ENCODE measurements at places on chromosomes 7 and 10. TPM values are rescaled to one million over a fixed set of nuclear protein-coding genes. Genes with fewer than 3 reads are reported as not detected.

DNA sequence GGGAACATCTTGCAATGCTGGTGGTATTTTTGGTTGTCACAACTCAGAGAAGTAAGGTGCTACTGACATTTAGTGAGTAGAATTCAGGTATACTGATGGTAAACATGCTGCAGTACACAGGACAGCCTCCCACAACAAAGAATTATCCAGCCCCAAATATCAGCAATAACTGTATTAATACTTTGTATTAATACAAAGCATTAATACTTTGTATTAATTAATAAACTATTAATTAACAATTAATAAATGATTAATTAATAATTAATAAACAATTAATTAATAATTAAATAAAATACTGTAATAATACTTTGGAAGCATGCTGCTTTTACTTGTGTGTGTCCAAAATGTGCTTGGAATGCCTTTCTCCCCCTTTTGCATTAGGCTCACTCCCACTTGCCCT, 62.5 kb downstream of the ZNF92 start:
- DNase-seq, result no peak
- H3K36me3 ChIP-seq, result no peaks in the 10 kb centered on the region
- no peaks in the 10 kb centered on the region for H3K27me3 ChIP-seq
- H3K4me3 ChIP-seq, result no peak overlapping the region

- H3K36me3 ChIP-seq, result no peaks in the 10 kb centered on the region
- DNase-seq, result no peak
- no peaks in the 10 kb centered on the region for H3K27me3 ChIP-seq
- H3K27ac ChIP-seq, result no peak overlapping the region
These were observed 25.2 kb downstream of the ATRNL1 start for GRCh38 chr10:115118346-115118745.

DNA sequence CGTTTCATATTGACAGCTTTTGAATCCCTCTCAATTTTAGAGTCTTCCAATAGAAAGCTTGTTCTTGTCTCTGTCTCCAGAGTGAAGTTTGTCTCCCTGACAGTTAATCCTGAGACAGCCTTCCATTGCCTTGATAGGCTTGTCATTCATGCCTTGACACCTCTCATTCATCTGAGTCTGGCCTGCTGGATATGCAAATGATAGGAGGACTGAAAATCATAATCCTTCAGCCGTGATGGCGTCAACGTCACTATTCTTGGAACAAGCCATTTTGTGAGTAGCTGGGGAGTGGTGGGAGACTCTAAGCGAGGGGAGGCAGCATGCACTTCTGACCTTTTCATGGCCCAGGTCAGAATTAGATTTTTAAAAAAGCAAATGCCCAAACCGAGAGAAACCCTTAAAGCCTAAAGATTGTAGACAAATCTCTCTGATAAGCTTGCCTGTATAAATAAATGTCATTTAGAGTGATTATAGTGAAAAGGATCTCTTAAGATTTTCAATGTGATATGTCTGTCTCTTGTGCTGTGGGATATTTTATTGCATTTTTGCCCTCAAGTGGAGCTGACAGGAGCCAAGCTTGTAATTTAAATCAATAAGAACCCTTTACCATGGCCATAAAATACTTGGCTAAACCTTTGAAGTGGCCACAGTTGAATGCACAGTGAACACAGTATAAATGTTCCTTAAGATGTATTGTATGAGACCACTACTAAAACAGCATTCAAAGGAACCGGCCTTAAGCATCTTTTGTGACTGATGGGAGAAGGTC, 148.8 kb downstream of the SNX10 start:
- H3K4me3 ChIP-seq, result no peak overlapping the region
- DNase-seq, result no peak
- no peaks in the 10 kb centered on the region for H3K27me3 ChIP-seq
- no peaks in the 10 kb centered on the region for H3K4me1 ChIP-seq
- no peaks in the 10 kb centered on the region for H3K36me3 ChIP-seq
- no peak overlapping the region for H3K27ac ChIP-seq

The SPDYE8 gene
- not detected for total RNA-seq

- no peak overlapping the region for H3K4me3 ChIP-seq
- no peak overlapping the region for H3K27ac ChIP-seq
- no peak for DNase-seq
These were observed 144.2 kb downstream of the PRPF18 start for GRCh38 chr10:13730956-13731355.

GRCh38 chr10:77800738-77801266, 125.8 kb downstream of the DLG5 start:
- no peaks in the 10 kb centered on the region for H3K36me3 ChIP-seq
- H3K4me1 ChIP-seq, result no peaks in the 10 kb centered on the region
- H3K4me3 ChIP-seq, result no peak overlapping the region
- DNase-seq, result no peak

The CLDN3 gene
- total RNA-seq, result not detected

The PKD2L1 gene
- total RNA-seq, result not detected

The LBX1 gene
- total RNA-seq, result not detected

The NKX2-3 gene
- not detected for total RNA-seq

- H3K36me3 ChIP-seq, result no peaks in the 10 kb centered on the region
- H3K27ac ChIP-seq, result no peak overlapping the region
- H3K4me3 ChIP-seq, result no peak overlapping the region
- peaks cover 20% of the 10 kb centered on the region for H3K4me1 ChIP-seq
- no peaks in the 10 kb centered on the region for H3K27me3 ChIP-seq
These were observed 18.9 kb downstream of the PDGFA start for GRCh38 chr7:500521-501420.

The CPEB3 gene
- 8.8 TPM for total RNA-seq

- H3K4me1 ChIP-seq, result peaks cover 15% of the 10 kb centered on the region
- no peak for DNase-seq
- no peaks in the 10 kb centered on the region for H3K27me3 ChIP-seq
- peak overlapping the region; percentile 95 for H3K27ac ChIP-seq
- H3K4me3 ChIP-seq, result peak overlapping the region; percentile 72
These were observed 83.5 kb upstream of the PRKG1 start for GRCh38 chr10:50990568-50991455.

DNA sequence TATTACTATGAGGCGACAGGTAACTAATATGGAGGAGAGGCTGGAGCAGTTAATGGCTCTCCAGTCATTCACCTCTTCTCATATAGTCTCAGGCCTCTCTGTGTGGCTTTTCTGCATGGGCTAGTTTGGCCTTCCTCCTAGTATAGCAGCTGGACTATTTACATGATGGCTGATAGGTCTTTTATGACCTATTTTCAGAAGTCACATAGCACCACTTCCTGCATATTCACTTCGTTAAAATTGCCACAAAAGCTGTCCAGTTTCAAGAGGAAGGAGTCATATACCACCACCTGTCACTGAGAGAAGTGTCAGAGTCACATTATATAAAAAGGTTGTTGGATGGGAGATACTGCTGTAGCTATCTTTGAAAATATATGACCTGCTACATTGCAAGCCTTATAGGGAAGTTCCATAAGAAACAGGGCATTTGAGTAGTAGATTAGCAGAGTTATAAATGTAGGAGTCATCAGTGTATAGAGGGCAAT, 8.0 kb upstream of the DMTF1 start:
- H3K4me3 ChIP-seq, result no peak overlapping the region
- H3K27me3 ChIP-seq, result no peaks in the 10 kb centered on the region
- no peak overlapping the region for H3K27ac ChIP-seq
- no peaks in the 10 kb centered on the region for H3K4me1 ChIP-seq
- DNase-seq, result no peak

- no peak for DNase-seq
- no peak overlapping the region for H3K27ac ChIP-seq
- H3K36me3 ChIP-seq, result no peaks in the 10 kb centered on the region
- no peak overlapping the region for H3K4me3 ChIP-seq
- H3K27me3 ChIP-seq, result no peaks in the 10 kb centered on the region
- no peaks in the 10 kb centered on the region for H3K4me1 ChIP-seq
These were observed 32.3 kb upstream of the TM9SF3 start for GRCh38 chr10:96619120-96619519.

DNA sequence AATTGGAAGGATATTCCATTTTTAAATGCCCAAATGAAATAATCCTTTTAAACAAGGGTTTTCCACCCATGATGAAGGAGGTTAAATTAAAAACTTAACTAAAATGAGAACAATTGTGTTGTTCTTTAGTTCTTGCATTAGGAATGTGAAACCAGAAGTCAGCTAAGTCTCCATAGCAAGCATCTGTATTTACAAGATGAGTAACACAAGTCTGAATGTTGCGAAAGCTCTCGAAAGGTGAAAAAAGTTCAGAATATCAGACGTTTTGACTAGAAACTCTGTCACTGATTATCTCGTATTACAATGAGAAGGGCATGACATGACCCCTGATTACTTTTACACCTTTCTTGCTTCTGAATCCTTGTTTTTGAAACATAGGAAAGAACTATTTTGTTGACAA, 149.6 kb downstream of the BICC1 start:
- H3K27ac ChIP-seq, result peak overlapping the region; percentile 24
- peaks cover 13% of the 10 kb centered on the region for H3K4me1 ChIP-seq
- H3K27me3 ChIP-seq, result no peaks in the 10 kb centered on the region
- no peaks in the 10 kb centered on the region for H3K36me3 ChIP-seq

The MMRN2 gene
- 57.2 TPM for total RNA-seq

DNA sequence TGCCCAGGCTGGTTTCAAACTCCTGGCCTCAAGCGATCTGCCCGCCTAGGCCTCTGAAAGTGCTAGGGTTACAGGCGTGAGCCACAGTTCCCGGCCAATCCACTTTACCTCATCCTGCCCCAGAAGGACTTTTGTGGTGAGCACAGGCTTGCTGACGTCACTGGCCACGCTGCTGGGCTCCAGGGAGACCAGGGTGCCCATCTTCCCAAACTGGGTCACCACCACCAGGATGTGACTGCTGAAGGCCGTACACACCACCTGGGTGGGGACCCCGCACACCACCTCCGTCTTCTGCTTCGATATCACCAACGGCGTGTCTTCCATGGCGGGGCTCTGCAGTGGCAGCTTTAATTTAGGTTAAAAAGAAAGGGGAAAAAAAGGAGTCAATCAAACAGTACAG, 816 bp downstream of the PSMG3 start:
- peak overlapping the region; percentile 97 for H3K4me3 ChIP-seq
- H3K36me3 ChIP-seq, result peaks cover 7% of the 10 kb centered on the region
- no peaks in the 10 kb centered on the region for H3K27me3 ChIP-seq

- no peaks in the 10 kb centered on the region for H3K27me3 ChIP-seq
- no peaks in the 10 kb centered on the region for H3K4me1 ChIP-seq
- H3K27ac ChIP-seq, result no peak overlapping the region
- H3K4me3 ChIP-seq, result no peak overlapping the region
- no peaks in the 10 kb centered on the region for H3K36me3 ChIP-seq
- no peak for DNase-seq
These were observed 1330.4 kb downstream of the XPNPEP1 start for GRCh38 chr10:108592956-108593355.

DNA sequence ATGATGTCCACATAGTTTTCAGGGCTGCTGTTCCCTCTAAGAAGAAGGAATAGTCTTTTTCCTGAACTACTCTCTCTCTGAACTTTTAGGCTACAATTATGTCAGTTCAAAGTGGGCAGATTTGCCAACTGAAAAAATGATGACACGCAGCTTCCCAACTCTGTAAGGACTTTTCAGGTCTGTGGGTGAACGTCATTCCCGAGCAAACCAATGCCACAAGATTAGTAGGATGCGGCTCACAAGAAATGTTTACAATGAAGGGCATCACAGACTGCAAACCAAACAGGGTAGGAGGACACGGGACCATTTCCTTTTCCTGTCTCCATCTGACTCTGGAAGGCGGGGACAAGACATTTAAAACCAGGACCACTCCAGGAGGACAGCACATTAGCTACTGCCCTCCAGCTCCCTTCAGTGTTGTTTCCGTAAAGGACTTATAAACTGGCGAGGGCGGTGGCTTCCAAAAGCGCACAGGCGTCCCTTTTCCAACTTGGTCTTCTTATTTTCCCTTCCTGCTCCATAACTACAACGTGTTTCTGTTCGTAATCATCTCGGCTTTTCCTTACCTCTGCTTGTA, 539 bp upstream of the MKLN1 start:
- H3K36me3 ChIP-seq, result no peaks in the 10 kb centered on the region
- H3K4me3 ChIP-seq, result peak overlapping the region; percentile 99
- peak overlapping the region; percentile 100 for H3K27ac ChIP-seq
- no peaks in the 10 kb centered on the region for H3K27me3 ChIP-seq

Measured in vagina (tissue), 2 donors.